GM12891 (cell line): ENCODE measurements at places on chromosomes 2 and 18.

DNA sequence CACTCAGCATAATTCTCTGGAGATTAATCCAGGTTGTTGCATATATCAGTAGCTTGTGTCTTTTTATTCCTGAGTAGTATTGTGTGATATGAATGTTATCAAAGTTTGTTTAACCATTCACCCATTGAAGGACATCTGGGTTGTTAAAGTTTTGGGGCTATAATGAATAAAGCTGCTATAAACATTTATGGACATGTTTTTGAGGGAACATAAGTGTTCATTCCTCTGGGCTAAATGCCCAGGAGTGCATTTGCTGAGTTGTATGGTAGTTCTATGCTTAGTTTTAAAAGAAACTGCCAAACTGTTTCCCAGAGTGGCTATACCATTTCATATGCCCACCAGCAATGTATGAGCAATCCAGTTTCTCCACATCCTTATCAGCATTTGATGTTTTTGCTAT is 21.8 kb upstream of the KCNJ13 start:
- no peak for DNase-seq

DNA sequence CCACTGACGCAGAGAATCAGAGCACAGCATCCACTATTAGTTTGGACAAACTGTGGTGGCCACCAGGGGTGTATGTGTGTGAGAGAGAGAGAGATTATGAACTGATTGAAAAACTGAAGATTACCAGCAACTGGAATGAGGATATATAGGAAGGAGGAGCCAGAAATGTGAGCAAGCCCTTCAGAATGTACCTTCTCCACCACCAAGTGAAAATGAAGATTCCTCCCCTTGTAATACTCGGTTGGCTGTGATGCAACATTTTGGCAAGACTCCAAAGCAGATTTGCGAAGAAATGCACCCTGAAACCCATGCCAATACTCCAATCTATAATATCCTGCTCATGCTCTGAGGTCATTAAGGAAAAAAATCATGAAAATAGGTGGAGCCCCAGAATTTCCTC is 121.2 kb upstream of the SLC35G4 start:
- DNase-seq, result no peak

DNA sequence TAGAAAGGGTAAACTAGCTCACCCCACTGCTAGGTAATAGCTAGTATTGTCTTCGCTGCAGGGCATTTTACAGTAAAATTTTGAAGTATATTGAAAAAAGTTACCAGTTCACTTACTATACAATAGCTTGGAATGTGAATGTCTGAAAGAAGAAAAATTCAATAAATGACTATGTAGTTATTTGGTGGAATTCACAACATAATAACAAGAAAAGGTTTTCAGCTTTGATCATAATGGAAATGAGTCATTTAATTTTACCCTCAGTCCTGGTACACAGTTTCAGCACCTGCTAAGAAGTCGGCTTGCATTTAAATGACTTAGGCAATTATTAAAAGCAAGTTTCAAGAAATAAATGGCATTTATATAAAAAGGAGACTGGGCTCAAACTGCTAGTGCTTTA is 90.4 kb downstream of the NUP35 start:
- DNase-seq, result no peak

DNA sequence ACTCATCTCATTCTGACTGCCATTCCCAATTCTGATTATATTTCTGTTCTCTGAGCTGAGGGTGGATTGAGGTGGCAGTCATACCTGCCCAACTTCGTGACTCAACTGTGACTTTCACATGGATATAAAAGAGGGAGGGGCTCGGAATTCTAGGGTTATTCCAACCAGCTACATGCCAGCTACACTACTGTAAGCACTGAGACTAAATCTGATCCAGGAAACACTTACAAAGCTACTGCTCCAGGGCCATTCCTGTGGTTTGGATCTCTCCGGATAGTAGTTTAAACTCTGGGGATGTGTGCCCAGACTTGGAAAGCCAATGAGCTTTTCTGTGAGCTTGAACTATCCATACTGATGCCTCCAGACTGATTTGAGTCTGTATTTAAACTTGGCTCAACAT is 7.9 kb downstream of the MAP2 start:
- no peak for DNase-seq
